ENCODE measurements at places on chromosomes 5 and 9. TPM values are rescaled to one million over a fixed set of nuclear protein-coding genes. Genes with fewer than 3 reads are reported as not detected.

SLC1A1 gene
- total RNA-seq, result 32.1 TPM

C5orf15 gene
- total RNA-seq, result 71.1 TPM

PIP5KL1 gene
- 0.87 TPM for total RNA-seq

C5orf52 gene
- not detected for total RNA-seq

N4BP3 gene
- 3.1 TPM for total RNA-seq

PCDHGA1 gene
- total RNA-seq, result 0.75 TPM

PCDHB15 gene
- 0.07 TPM for total RNA-seq

Data from epithelial cell of proximal tubule (primary cell).